ENCODE measurements at places on chromosomes 12 and 14.
A peak's percentile ranks its signal among the peaks of the same experiment; 100 is the strongest.

DNA sequence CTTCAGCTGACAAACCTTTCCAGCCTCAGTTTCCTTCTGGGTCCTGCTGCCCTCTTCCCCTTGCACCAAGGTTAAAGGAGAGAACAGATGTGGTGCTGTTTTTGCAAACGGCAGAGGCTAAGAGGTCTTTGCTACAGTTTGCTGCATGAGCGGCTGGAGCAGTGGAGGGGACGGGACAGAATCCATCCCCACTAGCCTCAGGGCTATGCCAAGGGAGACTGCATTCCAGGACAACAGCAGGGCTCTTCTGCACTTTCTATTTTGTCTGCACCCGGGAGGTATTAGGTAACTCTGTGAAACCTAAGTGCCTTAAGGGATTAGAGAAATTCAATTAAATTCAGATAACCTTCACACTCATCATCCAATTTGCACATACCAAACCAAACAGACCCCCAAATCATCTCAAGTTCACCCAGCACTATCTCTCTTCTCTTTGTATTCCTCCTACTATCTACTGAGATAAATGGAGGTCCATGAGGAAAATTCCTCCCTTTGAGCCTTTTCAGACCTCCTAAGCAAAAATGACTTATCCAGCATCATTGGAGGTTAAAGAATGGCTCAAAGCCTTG is 103.8 kb upstream of the VRK1 start:
- DNase-seq, result no peak

DNA sequence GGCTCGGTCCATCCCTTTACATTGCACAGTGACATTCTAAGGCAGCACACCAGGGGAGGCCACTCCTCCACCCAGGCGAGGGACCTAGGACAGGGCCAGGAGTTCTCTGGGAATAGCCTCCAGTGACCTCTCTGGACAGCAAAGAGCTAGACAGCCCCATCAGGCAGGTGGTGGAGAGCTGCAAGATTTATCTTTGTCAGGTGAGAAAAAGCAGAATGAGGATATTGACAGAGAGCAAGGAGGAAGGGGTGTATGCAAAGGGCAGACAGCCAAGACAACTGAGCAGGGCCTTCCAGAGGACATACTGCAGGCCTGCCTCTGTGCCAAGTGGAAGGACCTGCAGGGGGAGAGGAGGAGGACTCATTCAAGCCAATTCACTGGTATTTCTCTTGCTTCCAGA is 112.4 kb upstream of the MAX start:
- peak; percentile 42 for DNase-seq

GRCh38 chr12:132275110-132275531 is 54.3 kb downstream of the GALNT9 start:
- DNase-seq, result no peak

GRCh38 chr14:51295646-51296263 is 55.7 kb downstream of the TMX1 start:
- no peak for DNase-seq

- DNase-seq, result no peak
Observed at GRCh38 chr12:93805736-93806141, 128.6 kb downstream of the CRADD start.

DNA sequence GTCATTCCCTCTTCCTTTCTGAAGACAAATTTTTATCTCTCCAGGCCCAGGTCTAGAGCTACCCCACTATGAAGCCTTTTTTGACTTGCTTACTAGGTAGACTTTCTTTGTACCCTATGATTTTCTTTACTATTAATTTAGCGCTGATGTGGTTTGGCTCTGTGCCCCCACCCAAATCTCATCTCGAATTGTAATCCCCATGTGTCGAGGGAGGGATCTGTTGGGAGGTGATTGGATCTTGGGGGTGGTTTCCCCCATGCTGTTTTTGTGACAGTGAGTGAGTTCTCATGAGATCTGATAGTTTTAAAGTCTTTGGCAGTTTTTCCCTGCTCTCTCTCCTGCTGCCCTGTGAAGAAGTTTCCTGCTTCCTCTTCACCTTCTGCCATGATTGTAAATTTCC is 118.1 kb downstream of the SLC38A1 start:
- DNase-seq, result no peak

- no peak for DNase-seq
Observed at GRCh38 chr12:127749416-127749815, 517.6 kb upstream of the TMEM132C start.

All from NCI-H1092 treated with DMSO at 0.1 percent for 48 hours (cell line).